ENCODE measurements at places on chromosomes 3 and 15. TPM values are rescaled to one million over a fixed set of nuclear protein-coding genes. Genes with fewer than 3 reads are reported as not detected.

DNA sequence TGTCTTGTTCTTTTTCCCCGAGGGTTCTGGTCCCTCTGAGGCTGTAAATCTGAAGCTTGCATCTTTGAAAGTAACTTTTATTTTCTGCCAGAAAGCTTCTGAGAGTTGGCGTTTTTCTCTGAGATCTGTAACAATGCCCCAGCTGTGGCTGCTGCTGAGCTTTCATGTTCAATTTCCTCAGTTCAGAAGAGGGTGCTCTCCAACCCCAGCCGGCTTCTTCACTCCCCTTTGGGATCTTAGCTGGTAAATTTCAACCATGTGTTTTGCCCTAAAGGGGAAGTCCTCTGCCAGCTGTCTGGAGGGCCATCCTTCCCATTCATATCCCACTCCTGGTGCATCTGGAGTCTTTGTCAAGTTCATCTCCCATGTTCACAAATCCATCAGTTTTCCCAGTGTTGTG, 18.3 kb upstream of the CFAP100 start:
- no peak for DNase-seq

DNA sequence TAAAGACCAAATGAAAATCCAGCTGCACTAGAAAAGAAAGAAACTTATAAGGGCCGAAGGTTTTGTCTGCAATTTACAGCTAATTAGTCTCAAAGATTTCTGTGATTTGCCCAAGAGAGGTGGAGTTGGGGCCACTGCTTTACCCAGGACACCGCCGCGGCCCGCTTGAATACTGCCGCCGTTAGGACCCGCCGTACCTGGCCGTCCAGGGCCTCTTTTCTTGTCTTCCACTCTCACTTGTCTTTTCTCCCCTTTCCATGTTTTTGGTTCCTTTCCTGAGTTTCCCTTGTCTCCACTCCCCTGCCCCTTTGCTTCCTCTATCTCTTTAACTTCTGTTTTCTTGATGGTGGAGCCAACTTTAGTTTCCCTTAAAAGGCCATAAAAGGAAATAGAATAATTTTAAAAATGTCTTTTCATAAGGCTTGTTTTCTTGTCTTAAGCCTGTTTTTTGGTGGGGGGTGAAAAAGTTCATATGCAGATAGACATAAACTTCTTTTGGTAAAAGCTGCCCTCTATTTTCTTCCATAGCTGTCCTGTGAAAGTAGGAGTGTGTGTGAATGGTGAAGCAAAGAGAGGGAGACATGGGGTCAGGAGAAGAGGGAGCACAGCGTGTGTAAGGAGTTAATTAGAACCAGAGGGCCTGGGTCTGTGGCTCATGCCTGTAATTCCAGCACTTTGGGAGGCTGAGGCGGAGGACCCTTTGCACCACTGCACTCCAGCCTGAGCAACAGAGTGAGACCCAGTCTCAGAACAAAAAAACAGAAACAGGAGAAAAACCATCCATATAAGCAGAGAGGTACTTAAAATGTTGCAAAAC, 16.0 kb upstream of the CCNL1 start:
- DNase-seq: peak; percentile 31

DNA sequence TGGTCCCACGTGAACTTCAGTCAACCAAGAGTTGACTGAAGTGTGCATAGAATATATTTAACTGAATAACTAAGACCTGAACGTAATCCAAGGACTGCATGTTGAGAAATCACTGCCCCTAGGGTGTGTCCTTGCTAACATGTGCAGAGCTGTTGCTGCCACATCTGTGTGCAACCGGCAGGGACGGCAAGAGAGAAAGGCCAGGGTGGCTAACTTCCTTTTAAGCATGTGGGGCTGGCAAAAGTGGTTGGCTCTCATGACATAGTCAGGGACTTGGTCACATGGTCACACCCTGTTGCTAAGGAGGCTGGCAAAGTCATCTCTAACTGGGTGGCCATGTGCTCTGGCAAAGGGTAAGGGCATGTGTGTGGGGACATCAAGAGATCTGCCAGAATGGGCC, 52.4 kb downstream of the GASK1A start:
- DNase-seq: no peak

DNA sequence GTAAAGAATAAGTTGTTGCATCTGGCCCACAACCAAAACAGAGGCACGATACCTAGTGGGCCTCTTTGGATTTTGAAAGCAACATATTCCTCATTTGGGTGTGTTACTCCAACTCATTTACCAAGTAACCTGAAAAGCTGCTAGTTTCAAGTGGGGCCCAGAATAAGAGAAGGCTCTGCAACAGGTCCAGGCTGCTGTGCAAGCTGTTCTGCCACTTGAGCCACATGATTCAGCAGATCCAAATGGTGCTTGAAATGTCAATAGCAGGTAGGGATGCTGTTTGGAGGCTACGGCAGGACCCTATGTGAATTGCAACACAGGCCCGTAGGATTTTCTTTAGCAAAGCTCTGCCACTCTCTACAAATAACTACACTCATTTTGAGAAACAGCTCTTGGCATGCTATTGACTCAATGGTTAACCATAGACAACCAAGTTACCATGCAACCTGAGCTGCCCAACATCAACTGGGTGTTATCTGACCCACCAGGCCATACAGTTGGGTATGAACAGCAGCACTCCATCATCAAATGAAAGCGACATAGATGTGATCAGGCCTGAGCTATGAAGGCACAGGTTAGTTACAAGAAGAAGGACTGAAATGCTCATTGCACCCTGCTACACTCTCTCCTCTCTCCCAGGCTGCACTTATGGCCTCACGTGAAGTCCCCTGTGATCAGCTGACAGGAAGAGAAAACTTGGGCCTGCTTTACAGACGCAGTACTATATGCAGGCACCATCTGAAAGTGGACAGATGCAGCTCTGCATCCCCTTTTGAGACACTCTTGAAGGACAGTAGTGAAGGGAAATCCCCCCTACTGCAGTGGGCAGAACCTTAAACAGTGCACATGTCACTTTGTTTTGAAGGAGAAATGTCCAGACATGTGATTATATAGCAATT, 9.5 kb upstream of the MCF2L2 start:
- DNase-seq: no peak

DNA sequence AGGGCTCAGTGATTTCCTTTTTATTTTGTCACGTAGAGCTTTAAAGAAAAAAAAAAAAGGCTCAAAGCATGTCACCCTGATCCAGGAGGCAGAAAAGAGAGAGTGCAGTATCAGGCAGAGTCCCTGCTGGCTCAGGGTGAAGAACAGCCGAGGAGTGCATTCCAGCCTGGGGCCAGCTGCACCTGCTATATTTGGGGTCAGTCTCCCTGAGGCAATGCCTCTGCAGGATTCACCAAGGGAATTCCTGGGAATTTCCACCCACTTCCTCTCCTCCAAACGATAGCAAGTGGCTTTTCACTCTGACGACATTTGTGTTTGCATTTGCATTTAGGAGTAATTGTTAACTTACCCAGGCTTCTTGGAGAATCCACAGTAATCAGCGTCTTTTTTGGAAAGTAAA, 202.9 kb upstream of the CTNNB1 start:
- no peak for DNase-seq

DNA sequence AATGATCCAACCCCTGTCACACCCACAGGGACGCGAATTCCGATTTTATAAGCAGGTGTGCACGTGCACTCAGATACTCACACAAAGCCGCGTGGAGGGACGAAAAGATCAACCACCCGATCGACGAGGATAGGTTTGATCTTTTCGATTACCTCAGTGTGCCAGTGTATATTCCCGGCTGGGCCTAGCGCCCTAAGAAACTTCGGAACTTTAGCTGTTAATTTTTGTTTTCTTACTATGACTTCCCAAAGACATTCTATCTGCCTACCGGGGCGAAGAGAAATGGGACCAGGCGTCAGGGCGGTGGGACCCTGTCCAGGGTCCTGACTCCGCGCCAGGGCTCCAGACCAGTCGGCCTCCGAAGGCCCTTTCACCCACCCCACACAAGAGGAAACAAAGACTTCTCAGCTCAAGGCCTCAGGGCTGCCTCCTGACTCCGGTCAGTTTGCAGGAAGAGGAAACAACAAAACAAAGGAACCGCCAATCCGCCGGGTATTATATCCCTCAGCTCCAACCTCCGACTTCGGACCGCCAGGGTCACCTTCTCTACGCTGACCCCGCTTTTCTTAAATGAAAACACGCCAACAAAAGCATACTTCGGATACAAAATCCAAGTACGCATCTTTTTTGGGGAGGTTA, 6.8 kb downstream of the ONECUT1 start:
- no peak for DNase-seq

The PPP2R3A gene
- 9.9 TPM for total RNA-seq

The CLRN1 gene
- not detected for total RNA-seq

The LSM3 gene
- total RNA-seq: 8.9 TPM
